ENCODE measurements at places on chromosomes 5 and 9.

DNA sequence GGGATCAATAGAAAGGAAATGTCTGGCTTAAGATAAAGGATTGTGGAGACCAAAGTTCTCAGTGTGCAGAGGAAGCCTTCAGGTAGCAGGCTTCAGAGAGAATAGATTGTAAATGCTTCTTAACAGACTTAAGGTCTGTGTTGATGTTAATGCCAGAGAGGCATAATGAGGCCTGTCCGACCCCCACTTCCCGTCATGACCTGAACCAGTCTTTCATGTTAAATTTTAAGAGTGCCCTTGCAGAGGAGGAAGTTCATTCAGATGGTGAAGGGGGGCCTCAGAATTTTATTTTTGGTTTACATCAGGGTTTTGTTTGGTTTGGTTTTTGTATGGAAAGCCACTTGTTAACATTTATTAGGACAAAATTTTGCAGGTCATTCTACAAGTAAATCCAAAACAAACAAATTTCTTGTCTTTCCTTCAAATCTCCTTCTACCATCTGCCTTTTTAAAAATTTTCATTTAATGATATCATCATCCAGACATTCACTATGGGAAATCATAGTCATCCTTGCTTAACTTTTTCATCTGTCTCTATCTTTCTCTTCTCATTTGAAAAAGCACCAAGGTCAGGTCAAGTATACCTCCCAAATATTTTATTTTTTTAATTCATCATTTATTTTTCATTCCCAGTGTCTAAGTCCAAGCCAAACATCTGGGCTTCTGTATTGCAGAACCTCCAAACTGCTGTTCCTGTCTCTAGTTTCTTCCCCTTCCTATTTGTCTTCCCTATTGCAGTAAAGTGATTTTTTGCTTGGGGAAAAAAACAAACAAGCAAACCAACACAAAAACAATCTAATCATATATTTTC is 6.9 kb upstream of the ABCA1 start:
- no peak for DNase-seq

DNA sequence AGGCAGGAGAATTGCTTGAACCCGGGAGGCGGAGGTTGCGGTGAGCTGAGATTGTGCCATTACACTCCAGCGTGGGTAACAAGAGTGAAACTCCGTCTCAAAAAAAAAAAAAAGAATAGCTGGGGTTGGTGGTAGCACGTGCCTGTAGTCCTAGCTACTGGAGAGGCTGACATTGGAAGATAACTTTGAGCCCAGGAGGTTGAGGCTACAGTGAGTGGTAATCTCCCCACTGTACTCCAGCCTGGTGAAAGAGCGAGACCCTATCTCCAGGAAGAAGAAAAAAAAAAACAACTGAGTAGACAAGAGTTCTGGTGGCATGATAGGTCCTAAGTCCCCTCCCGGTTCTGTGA is 26.3 kb downstream of the GOLGA2 start:
- DNase-seq, result no peak

DNA sequence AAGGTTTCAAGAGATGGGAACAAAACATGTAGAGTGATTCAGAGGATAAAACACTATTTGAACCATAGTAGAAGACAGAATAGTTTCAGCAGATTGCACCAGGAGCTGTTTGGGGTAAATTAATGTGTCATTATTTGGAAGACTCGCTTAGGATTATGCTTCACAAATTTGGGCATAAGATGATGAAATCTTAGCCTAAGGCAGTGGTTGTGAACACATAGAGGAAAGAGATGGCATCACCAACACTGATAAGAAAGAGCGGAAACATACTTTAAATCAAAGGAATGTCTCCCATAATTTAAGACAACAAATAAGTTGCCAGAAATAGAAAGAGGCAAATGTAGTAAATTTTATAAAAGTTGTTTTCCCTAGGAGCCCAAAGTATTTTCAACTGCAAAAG is 66.1 kb upstream of the TBCA start:
- no peak for DNase-seq

DNA sequence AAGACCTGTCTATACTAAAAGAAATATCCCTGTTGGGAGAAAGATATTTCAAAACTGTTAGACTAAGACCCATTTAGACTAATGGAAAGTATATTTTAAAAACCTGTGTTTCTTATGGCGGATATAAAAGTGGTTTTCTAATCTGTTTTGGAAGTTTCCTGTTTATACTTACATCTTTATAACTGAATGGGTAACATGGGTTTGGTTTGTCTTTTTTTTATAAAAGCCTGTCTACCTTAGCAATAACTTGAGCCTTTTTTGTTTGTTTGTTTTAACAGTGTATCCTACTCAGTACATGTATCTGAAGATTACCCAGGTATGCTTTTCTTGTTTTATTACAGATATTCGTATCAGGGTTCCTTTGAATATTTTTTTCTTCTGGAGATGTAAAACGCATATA is 83.4 kb downstream of the PARP8 start:
- no peak for DNase-seq

DNA sequence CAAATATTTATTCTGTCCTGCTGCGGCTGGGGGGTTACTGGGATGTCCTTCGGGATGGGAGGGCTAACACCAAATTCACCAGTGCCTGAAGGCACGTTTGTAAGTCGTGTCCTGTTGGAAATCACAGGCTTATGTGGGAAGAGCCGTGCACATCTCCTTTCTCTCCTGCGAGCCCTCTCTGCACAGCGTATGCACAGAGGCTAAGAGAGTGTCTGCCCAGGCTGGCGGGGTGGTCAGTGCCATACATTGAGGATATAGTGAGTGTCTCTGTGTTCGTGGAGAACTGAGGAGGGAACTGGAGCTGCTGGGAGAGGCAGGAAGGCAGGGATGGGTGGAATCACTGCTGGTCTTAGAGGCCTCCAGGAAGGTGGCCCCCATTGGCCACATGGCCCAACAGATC is 110.1 kb downstream of the WNK2 start:
- DNase-seq, result no peak

DNA sequence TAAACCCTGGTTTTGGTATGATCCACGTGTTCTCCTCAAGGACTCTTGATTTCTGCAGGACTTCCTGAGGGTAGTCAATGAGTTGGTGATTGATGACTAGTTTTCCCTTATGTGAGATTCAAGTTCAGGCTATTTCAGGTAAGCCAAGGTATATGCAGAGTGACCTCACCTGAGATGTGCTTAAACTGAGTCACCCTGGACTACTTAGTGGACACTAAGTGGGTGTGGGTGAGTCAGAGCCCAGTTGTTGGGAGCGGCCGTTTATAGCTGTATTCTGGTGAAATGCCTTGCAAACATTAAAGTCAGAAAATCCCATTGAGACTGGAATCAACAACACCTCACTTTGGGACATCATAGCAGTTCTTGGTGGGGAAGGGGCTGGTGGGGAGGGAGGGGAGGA is 62.9 kb downstream of the SLC28A3 start:
- DNase-seq, result no peak

DNA sequence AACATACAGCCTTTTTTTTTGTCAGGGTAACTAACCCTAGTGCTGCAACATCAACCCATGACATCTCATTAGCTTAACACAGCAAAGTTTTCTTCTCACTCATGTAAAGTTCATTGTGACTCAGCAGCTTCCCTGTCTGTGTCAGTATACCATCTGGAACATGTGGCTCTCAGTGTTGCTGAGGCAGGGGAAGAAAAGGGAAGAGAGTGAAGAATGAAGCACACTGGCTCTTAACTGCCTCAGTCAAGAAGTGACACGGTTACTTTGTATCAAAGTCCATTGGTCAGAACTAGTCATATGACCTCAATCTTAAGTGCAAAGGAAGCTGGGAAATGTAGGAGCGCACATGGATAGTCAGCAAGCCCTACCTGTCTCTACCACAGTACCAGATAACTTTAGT is 185.0 kb upstream of the ELL2 start:
- no peak for DNase-seq

DNA sequence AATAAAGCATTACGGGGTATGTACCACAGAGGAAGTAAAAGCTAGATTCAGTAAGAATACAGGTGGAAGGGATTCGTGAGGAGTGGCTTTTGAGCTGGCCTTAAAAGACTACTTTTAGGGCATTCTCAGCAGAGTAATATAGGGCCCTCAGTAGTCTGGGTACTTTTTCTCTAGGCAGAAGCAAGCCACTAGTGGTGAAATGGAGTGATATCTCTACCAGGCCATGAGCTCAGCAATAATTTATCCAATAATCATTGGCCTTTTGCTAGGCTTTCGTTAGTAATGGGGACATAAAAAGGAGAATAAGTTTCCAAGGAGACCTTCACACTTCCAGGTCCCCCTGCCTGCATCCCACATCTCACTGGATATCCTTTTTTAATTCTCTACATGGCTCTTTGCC is 1.7 kb downstream of the POLR3G start:
- DNase-seq, result no peak

- DNase-seq, result no peak
Measured at GRCh38 chr9:88108779-88109178, 29.5 kb downstream of the SPATA31C2 start.

DNA sequence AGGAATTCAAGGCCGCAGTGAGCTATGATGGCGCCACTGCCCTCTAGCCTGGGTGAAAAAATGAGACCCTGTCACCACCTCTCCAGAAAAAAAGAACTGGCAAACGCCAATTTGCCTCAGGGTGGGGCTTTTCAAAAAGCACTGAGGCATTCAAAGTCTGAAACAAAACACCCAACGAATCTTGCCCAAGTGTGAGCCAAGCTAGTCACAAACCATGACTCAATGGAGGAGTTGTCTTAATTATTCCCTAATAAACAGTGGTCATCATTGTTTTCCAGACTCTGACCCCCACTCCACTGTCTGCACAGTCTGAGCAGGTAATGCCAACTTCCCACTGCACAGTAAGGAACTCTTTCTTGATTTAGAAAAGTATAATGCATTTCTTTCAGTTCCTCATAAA is 16.8 kb downstream of the FRMD3 start:
- no peak for DNase-seq

GRCh38 chr9:137876781-137877386 is 698 bp upstream of the CACNA1B start:
- no peak for DNase-seq

- DNase-seq, result no peak
Measured at GRCh38 chr9:134136118-134136995, 475 bp downstream of the WDR5 start.
